ENCODE measurements at places on chromosomes 16 and 17. TPM values are rescaled to one million over a fixed set of nuclear protein-coding genes. Genes with fewer than 3 reads are reported as not detected.

The CNGB1 gene
- 2.7 TPM for total RNA-seq

The MILR1 gene
- not detected for total RNA-seq

The IGF2BP1 gene
- not detected for total RNA-seq

The OR1A1 gene
- not detected for total RNA-seq

The NUBP1 gene
- 31.3 TPM for total RNA-seq

The ZNF174 gene
- 4.9 TPM for total RNA-seq

The SLC5A10 gene
- not detected for total RNA-seq

The RNF222 gene
- 0.04 TPM for total RNA-seq

The TSPAN10 gene
- total RNA-seq, result 0.49 TPM

Measured in hair follicular keratinocyte (primary cell).